ENCODE measurements at places on chromosomes 11 and 22.

- no peak for DNase-seq
These were observed 2.8 kb downstream of the TMEM9B start for GRCh38 chr11:8961401-8961800.

DNA sequence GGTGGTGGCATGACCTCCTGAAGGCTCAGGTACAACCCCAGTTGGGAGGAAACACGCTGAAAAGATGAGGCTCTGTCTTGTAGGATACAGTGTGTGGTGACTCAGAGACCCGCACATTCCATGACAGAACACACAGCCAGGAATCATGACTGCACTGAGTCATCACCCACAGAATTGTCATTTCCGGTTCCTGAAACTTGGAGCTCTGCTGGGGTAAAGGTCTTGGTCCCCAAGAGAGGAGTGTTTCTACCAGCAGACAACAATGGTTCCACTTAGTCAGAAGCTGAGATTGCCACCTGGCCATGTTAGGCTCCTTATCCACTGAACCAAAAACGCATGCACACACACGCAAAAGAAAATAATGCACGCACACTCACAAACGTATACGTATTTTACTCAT, 31.5 kb upstream of the CYB5R3 start:
- DNase-seq = no peak

GRCh38 chr11:102001657-102002338, 45.4 kb upstream of the CFAP300 start:
- no peak for DNase-seq

DNA sequence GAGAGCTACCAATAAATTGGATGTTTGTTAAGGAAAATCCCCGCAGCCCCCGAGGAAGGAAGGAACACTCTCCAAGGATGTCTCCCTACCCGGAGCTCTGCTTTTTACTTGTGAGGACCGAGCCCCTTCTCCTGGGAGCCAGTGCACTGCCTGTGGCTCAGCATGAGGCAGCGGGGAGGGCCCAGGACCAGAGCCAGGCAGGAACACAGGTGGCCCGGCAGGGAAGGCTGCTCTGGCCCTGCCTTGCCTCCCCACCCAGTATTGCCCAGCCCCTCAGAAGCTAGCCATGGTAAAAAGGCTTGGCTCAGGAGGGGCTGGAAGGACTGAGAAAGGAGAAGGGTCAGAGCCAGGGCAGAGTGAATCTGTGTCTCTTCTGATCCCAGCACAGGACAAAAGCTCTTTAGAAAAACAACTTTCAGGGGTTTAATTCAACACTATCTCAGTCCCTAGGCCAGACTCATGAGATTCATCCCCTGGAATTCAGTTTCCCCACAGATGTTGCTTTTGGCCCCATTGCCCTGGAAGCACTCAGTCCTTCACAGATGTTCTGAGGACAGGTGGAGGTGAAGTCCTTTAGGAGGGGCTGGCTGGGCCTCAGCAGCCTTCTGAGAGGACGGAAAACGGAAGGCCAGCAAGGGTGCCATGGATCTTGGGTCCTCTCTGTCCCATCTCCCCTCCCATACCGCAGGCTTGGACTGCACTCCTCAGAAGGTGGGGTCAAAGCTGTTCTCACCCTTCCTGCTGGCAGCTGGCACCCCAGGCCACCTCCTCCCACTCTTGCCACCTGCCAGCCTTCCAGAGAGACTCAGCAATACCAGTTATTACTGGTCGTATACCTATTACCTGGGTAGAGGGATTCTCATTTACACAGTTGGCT, 318.9 kb downstream of the NTM start:
- DNase-seq = no peak

- no peak for DNase-seq
These were observed 467.6 kb downstream of the NTM start for GRCh38 chr11:131838016-131838415.

- DNase-seq = no peak
These were observed 486.8 kb downstream of the NTM start for GRCh38 chr11:131857246-131857645.

- no peak for DNase-seq
These were observed 40.7 kb upstream of the RAB1B start for GRCh38 chr11:66227700-66228099.

GRCh38 chr11:93537767-93538261, 5.4 kb downstream of the SMCO4 start:
- no peak for DNase-seq

GRCh38 chr11:125025968-125026367, 37.1 kb upstream of the SLC37A2 start:
- no peak for DNase-seq

- DNase-seq = no peak
These were observed 2118.0 kb downstream of the LRRC4C start for GRCh38 chr11:39341461-39341860.

GRCh38 chr11:89736566-89736965, 26.5 kb downstream of the TRIM77 start:
- no peak for DNase-seq

DNA sequence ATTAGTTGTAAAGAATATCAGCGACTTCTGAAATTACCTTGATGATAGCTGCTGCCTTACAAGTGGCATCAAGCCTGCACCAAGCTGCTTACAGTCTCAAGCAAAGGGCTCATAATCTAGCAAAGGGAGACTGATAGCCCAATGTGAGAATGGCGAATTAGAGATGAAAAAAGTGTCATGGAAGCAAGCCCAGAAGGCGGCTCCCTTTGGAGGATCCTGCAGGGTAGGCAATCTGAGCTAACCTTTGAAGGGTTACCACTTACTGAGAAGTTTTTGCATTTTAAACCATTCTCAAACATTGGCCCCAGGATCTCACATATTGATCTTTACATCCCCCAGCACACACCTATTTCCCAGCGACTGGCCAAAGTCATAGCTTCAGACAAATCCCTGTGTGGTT, 18.5 kb downstream of the GAB2 start:
- no peak for DNase-seq

- DNase-seq = no peak
These were observed 10.4 kb downstream of the MYRF start for GRCh38 chr11:61762798-61763197.

DNA sequence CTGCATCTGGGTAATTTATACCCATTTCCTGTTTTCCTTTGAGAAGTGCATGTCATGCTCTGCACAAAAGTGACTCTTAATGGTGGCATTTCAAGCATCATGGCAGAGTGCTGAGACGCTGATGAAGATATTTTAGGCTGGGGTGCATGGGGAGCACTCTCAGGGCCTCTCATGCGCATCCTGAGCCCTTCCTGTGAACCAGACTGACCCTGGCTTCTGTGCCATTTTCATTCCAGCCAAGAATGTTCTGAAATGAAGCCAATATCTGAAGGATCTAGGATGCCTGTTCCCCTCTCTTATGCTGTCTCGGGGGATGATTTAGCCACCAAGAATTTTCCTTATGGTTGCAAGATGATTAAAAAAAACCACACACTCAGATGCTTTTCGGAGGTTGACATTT, 61.5 kb downstream of the MIAT start:
- no peak for DNase-seq

GRCh38 chr11:75652936-75653335, 15.9 kb downstream of the MAP6 start:
- DNase-seq = no peak

- DNase-seq = no peak
These were observed 22.9 kb downstream of the USH1C start for GRCh38 chr11:17521106-17521900.

GRCh38 chr11:116598556-116598955, 174.2 kb downstream of the BUD13 start:
- DNase-seq = no peak

GRCh38 chr22:44025171-44026065, 1.3 kb downstream of the PARVB start:
- no peak for DNase-seq

All from NCI-H774 (cell line).